ENCODE measurements at places on chromosomes 4 and X. TPM values are rescaled to one million over a fixed set of nuclear protein-coding genes. Genes with fewer than 3 reads are reported as not detected.

PAGE2 gene
- not detected for polyA plus RNA-seq

- no peak for DNase-seq
Measured at GRCh38 chr4:88187766-88188165, 29.3 kb upstream of the ABCG2 start.

GRCh38 chrX:103215425-103215991, 600 bp downstream of the BEX4 start:
- DNase-seq: no peak

MAGEA2B gene
- polyA plus RNA-seq: not detected

GRCh38 chrX:3609810-3610209, 103.6 kb downstream of the PRKX start:
- no peak for DNase-seq

DNA sequence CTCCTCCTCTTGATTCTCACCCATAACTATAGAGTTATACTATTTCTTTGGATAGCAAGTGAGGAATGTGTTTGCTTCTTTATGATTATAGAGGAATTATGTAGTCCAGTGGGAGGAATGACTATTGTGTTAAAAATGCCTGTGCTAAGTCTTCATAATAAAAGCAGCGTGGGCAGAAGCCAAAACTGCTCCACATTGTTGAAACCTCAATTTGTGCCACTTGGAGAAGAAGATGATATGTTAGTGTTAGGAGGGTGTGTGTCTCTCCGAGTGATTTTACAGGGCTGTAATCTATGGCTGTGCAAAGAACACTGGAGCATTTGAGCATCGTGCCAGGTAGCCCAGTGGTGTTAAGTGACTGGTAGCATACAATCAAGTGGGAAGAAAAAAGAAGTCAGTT, 74.3 kb downstream of the FRAS1 start:
- DNase-seq: no peak

Data from left renal pelvis (tissue), 4 donors.